ENCODE measurements at places on chromosomes 2 and 18. TPM values are rescaled to one million over a fixed set of nuclear protein-coding genes. Genes with fewer than 3 reads are reported as not detected.
A peak's percentile ranks its signal among the peaks of the same experiment; 100 is the strongest.

Gene MERTK
- not detected for total RNA-seq

Gene CYTIP
- not detected for total RNA-seq

Gene C2orf15
- total RNA-seq: not detected

Gene CEP192
- total RNA-seq: 37.2 TPM

Gene CPLX4
- not detected for total RNA-seq

Gene HOXD12
- total RNA-seq: not detected

Gene DNER
- total RNA-seq: 0.05 TPM

Gene MAP2
- total RNA-seq: 0.21 TPM

Gene ATP8B1
- total RNA-seq: 7.5 TPM

Gene NCOA1
- total RNA-seq: 14.5 TPM

Gene CD207
- not detected for total RNA-seq

Gene SH3RF3
- 6.1 TPM for total RNA-seq

Gene IKZF2
- 2.1 TPM for total RNA-seq

Gene KIF5C
- not detected for total RNA-seq

Gene MAP3K20
- total RNA-seq: 95.7 TPM

Gene GDF7
- total RNA-seq: 0.03 TPM

Gene RUFY4
- total RNA-seq: not detected

Gene KCNJ13
- not detected for total RNA-seq

Gene VWA3B
- not detected for total RNA-seq

Gene LOXHD1
- total RNA-seq: not detected

GRCh38 chr18:73669297-73669696 is 478.3 kb downstream of the FBXO15 start:
- H3K27ac ChIP-seq: peak overlapping the region; percentile 28
- no peaks in the 10 kb centered on the region for H3K27me3 ChIP-seq
- peaks cover 10% of the 10 kb centered on the region for H3K4me1 ChIP-seq
- no peak overlapping the region for H3K4me3 ChIP-seq

DNA sequence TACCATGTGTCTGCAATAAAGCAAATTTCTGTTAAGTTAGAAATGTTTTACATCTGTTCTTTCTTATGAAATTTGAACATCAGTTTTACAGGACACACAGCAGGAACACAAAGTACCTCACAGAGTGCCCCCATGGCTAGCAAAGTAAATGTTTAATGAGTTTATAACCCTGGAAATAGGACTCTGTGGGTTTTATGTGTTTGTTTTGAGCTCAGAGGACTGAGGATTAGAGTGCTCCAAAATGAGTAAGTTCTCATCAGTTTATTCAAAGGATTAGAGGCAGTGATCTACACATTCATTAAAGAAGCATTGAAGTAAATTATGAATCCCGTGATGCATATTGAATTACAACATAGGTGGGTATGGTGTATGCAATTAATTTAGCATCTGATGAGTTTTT is 281.8 kb downstream of the GULP1 start:
- H3K27me3 ChIP-seq: no peaks in the 10 kb centered on the region
- no peak overlapping the region for H3K4me3 ChIP-seq
- H3K4me1 ChIP-seq: no peaks in the 10 kb centered on the region
- DNase-seq: no peak
- peaks cover 8% of the 10 kb centered on the region for H3K36me3 ChIP-seq
- H3K27ac ChIP-seq: no peak overlapping the region

DNA sequence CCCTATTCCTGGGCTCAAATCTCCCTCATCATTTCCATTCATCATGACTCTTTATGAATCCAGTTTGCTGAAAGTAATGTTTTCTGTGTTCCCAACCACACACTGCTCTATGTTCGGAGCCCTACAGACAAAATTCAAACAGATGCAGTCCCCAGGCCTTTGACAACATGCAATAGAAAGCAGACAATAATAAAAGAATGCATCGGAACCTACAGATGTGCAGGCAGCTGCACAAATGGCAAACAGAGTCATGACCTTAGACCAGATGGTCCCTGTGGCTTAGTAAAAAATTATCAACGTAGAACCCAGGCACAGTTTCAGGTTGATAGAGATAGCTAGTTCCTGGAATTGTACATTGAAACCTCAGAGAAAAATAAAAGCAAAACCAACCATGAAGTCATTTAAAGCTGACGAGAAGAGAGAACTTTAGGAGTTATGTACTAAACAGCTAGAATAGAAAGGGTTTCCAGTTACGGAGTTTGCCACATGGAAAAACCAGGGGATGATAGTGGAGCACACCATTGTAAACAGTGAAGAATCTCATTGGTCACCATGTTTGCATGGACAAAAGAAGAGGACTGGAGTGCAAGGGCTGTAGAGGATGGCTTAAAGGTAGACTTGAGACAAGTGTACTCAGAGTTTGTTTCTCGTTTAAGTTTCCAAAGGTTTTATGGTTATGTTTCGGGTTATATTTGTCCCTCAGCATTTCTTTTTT is 23.2 kb upstream of the ACVR1 start:
- no peak overlapping the region for H3K27ac ChIP-seq
- H3K4me3 ChIP-seq: no peak overlapping the region
- DNase-seq: no peak
- H3K4me1 ChIP-seq: peaks cover 26% of the 10 kb centered on the region
- H3K27me3 ChIP-seq: no peaks in the 10 kb centered on the region
- H3K36me3 ChIP-seq: no peaks in the 10 kb centered on the region

DNA sequence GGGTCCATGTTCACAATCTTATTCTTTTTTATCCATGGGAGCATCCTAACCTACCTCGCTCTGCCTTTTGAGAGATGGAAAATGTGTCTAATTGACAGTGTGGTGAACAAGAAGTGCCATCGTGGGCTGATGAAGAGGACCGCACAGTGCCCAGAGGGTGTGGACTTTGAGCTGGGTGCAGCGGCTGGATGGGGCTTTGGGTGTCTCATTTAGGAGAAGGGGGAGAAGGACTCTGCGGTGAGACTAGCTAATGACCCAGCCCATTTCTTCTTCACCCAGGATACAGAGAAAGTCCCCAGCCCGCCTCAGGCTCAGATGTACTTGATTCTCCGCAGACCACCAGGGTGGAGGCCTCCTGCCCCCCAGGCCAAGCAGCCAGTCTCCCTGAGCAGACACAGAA is 33.7 kb upstream of the SNTG2 start:
- no peaks in the 10 kb centered on the region for H3K4me1 ChIP-seq
- no peaks in the 10 kb centered on the region for H3K36me3 ChIP-seq
- no peaks in the 10 kb centered on the region for H3K27me3 ChIP-seq
- DNase-seq: no peak

- DNase-seq: no peak
- no peak overlapping the region for H3K4me3 ChIP-seq
- H3K27ac ChIP-seq: no peak overlapping the region
- H3K4me1 ChIP-seq: no peaks in the 10 kb centered on the region
- H3K36me3 ChIP-seq: no peaks in the 10 kb centered on the region
- no peaks in the 10 kb centered on the region for H3K27me3 ChIP-seq
Measured at GRCh38 chr2:136207030-136207623, 89.2 kb upstream of the CXCR4 start.

DNA sequence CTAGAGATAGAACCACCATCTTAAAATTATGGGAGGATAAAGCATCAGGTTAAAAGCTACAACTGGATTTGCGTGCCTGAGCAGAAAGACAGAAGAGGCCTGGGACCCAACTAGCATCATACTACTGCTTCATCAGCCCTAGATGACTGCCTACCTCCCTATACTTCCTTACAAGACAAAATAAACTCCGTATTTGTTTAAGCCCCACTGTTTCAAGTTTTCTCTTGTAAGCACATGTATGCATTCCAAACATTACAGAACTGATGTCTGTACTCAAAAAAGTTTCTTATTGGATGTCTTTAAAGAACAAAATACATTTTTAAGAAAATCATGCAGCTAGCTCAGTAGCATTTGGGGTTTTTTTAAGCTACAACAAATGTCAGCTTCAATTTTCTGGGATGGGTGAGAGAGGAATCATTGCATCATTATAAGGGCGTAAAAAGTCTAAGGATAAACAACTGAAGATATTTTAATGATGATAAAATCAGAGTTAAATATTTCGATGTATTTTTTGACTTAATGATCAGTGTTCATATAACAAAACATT is 213.1 kb downstream of the EXOC6B start:
- no peak overlapping the region for H3K27ac ChIP-seq
- H3K4me3 ChIP-seq: no peak overlapping the region
- DNase-seq: no peak
- no peaks in the 10 kb centered on the region for H3K4me1 ChIP-seq
- no peaks in the 10 kb centered on the region for H3K36me3 ChIP-seq

DNA sequence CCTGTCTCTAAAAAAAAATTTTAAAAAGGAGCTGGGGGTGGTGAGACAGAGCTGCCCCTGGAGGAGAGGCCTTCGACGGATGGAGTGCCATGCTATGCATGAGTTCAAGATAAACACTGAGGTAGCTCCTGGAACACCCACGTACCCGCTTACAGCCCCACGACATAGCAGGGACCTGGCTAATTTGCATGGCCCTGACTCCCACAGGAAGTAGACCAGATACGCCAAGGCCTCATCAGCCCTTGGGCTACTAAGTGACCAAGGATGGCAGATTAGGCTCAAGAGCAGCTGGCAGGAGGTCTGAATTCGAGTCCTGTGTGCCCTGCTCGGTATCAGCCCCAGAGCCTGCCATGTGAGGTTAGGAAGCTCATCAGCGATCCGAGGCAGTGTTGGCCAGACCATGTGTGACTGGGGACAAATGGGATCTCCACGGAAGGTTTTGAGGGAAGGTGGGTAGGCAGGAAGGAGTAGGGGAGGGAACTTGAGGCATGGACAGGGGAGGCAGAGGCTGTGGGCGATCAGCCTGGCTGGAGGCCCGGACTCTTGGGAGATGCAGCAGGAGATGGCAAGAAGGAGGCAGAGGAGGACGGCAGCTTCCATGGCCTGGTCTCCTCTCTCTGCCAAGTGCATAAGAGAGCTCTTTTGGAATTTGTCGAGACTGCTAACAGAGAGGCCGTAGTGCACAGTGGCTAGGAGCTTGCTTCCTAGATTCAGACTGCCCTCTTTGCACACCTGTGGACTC is 218.3 kb downstream of the GLI2 start:
- H3K4me3 ChIP-seq: no peak overlapping the region
- H3K27me3 ChIP-seq: no peaks in the 10 kb centered on the region
- peaks cover 29% of the 10 kb centered on the region for H3K4me1 ChIP-seq
- no peak for DNase-seq

DNA sequence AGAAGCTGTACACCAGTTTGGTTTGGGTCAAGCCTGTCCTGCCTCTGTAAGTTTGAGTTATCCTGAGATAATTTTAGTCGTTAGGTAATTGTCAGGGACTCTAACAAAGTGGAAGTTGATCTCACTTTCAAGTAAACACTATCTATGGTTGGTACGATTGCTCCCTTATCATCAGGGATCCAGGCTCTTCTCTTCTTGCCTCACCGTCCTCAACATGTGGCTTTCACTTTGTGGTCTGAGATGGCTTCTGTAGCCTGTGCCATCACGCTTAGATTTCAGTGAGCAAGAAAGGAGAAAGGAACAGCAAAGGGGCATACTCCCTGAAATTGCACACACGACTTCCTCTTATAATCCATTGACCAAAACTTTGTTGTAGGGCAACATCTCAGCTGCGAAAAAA is 115.6 kb downstream of the CTAGE1 start:
- no peak for DNase-seq
- no peaks in the 10 kb centered on the region for H3K27me3 ChIP-seq
- H3K27ac ChIP-seq: no peak overlapping the region
- H3K4me3 ChIP-seq: no peak overlapping the region

GRCh38 chr2:200756618-200757321 is 54.9 kb upstream of the BZW1 start:
- peaks cover 24% of the 10 kb centered on the region for H3K4me1 ChIP-seq
- H3K4me3 ChIP-seq: no peak overlapping the region
- H3K27me3 ChIP-seq: no peaks in the 10 kb centered on the region
- DNase-seq: peak; percentile 66

GRCh38 chr2:218172845-218173244 is 6.1 kb upstream of the CXCR1 start:
- H3K27me3 ChIP-seq: no peaks in the 10 kb centered on the region
- H3K4me3 ChIP-seq: no peak overlapping the region
- H3K27ac ChIP-seq: no peak overlapping the region

DNA sequence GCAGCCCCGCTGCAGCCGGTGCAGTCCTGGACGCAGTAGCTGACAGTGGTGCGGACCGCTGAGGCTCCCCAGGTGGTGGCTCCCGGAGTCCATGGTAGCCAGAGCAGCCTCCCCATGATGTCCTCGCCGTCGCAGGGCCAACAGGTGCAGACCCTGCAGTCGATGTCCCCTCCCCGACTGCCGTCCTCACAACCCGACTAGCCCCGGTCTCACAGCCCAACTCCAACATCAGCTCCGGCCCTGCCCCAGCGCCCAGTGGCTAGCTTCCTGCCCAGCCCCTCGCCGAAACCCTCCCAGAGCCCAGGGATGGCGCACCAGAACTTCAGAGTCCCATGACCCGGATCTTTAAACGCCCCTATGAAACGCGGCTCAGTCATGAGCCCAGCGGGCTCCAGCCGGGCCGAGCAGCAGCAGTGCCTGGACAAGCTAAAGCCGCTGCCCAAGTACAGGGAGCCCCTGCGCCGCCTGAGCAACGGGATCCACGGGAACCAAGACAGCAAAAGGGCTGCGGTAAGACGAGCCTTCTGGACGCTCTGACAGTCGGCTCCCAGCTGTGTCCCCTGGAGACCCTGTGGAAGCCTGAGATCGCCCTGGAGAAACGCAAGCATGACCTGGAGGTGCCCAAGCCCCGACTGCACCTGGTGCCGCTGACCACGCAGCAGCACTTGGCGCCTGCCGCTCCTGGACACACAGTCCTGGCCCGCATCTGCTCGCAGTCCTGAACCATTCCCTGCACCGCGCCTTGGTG is 53.8 kb upstream of the TUBA3E start:
- H3K27me3 ChIP-seq: peaks cover 18% of the 10 kb centered on the region
- H3K4me1 ChIP-seq: no peaks in the 10 kb centered on the region
- no peak overlapping the region for H3K27ac ChIP-seq
- no peaks in the 10 kb centered on the region for H3K36me3 ChIP-seq
- no peak overlapping the region for H3K4me3 ChIP-seq

DNA sequence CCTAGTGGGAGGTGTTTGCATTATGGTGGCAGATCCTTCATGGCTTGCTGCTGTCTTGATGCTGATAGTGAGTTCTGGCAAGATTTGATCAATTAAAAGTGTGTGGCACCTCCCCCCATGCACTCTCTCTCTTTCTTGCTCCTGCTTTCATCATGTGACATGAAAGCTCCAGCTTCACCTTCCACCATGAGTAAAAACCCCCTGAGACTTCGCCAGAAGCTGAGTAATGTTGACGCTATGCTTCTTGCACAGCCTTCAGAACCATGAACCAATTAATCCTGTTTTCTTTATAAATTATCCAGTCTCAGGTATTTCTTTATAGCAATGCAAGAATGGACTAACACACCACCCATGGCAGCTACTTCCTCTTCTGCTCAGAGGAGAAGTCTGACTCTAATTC is 2181.4 kb upstream of the PIK3C3 start:
- H3K27me3 ChIP-seq: no peaks in the 10 kb centered on the region
- no peaks in the 10 kb centered on the region for H3K36me3 ChIP-seq
- no peaks in the 10 kb centered on the region for H3K4me1 ChIP-seq

- DNase-seq: no peak
- no peaks in the 10 kb centered on the region for H3K36me3 ChIP-seq
- peaks cover 8% of the 10 kb centered on the region for H3K27me3 ChIP-seq
- H3K27ac ChIP-seq: no peak overlapping the region
- no peaks in the 10 kb centered on the region for H3K4me1 ChIP-seq
Measured at GRCh38 chr2:176753752-176754474, 458.7 kb upstream of the HNRNPA3 start.

All from SJSA1 (cell line).